Mesangial cell (primary cell): ENCODE measurements at places on chromosomes 6 and 20. TPM values are rescaled to one million over a fixed set of nuclear protein-coding genes. Genes with fewer than 3 reads are reported as not detected.

CCR6 gene
- total RNA-seq = not detected in 2 replicates

PPP1R10 gene
- 22.0 and 36.1 TPM in 2 replicates for total RNA-seq

PSMB8 gene
- 36.0 and 72.1 TPM in 2 replicates for total RNA-seq

GSTA3 gene
- total RNA-seq = not detected in 2 replicates

NKAIN2 gene
- total RNA-seq = 0.33 and 0.76 TPM in 2 replicates

FAM83D gene
- 3.7 and 76.1 TPM in 2 replicates for total RNA-seq

CTSA gene
- 70.9 and 232 TPM in 2 replicates for total RNA-seq

BPIFB4 gene
- not detected in 2 replicates for total RNA-seq

HDGFL1 gene
- not detected in 2 replicates for total RNA-seq

CST9L gene
- not detected in 2 replicates for total RNA-seq

RBM24 gene
- 5.9 and 9.9 TPM in 2 replicates for total RNA-seq

STMN3 gene
- 20.7 and 69.0 TPM in 2 replicates for total RNA-seq

CLIC1 gene
- 577 and 1,120 TPM in 2 replicates for total RNA-seq

BRPF3 gene
- total RNA-seq = 13.2 and 13.3 TPM in 2 replicates

PHACTR1 gene
- total RNA-seq = 1.8 and 4.1 TPM in 2 replicates
